ENCODE measurements at places on chromosomes 1 and 21. TPM values are rescaled to one million over a fixed set of nuclear protein-coding genes. Genes with fewer than 3 reads are reported as not detected.

Gene CSF1
- 42.4 TPM for total RNA-seq

Gene MATN1
- not detected for total RNA-seq

Gene MMP23B
- total RNA-seq: 1.8 TPM

DNA sequence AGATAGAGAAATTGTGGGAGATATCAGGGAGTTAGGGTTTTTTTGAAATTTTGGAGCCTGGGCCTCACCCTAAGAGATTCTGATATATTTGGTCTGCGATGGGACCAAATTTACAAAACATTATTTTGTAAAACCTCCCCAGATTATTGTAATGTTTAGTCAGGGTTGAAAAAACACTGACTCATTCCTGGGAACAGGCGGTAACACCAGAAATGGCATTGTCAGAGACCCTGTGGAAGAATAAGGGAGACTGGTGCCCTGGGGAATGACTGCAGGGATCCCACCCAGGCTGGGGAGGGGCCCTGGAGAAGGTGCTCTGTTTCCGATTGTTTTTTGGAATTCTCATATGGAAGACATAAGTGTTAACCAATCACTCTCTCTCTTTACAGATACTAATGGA is 13.1 kb upstream of the STRIP1 start:
- no peak overlapping the region for H3K4me3 ChIP-seq
- peaks cover 41% of the 10 kb centered on the region for H3K36me3 ChIP-seq
- H3K27me3 ChIP-seq: no peaks in the 10 kb centered on the region
- no peak overlapping the region for H3K27ac ChIP-seq

DNA sequence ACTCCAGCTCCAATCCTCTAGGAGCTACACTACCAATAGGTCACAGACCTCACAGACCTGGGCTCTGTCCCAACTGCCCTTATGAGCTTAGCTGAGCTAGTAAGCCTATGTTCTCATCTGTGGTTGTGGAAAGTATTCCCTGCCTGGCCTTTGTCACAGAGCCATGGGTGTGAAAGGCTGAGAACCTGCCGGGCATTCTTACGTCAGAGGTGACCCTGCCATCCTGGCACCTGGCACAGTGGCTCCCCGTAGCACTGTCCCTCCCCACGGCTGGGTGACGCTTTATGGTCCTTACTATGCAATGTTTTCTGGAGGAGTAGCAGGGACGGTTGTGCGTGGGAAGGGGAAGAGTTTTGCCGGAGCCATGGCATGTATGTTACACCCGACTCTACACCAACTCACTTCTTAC is 3.5 kb downstream of the TNFRSF1B start:
- DNase-seq: no peak
- H3K4me1 ChIP-seq: peaks cover 81% of the 10 kb centered on the region
- H3K27me3 ChIP-seq: no peaks in the 10 kb centered on the region
- peaks cover 46% of the 10 kb centered on the region for H3K36me3 ChIP-seq
- H3K27ac ChIP-seq: peak overlapping the region; percentile 78

GRCh38 chr1:9311029-9311428 is 18.3 kb downstream of the SPSB1 start:
- H3K27me3 ChIP-seq: no peaks in the 10 kb centered on the region
- H3K27ac ChIP-seq: no peak overlapping the region
- no peaks in the 10 kb centered on the region for H3K36me3 ChIP-seq
- H3K4me1 ChIP-seq: peaks cover 20% of the 10 kb centered on the region
- no peak for DNase-seq

- peaks cover 2% of the 10 kb centered on the region for H3K36me3 ChIP-seq
- H3K4me3 ChIP-seq: peak overlapping the region; percentile 18
- peaks cover 48% of the 10 kb centered on the region for H3K27me3 ChIP-seq
- peaks cover 16% of the 10 kb centered on the region for H3K4me1 ChIP-seq
- H3K27ac ChIP-seq: no peak overlapping the region
Observed at GRCh38 chr1:161427733-161428516, 60.2 kb upstream of the CFAP126 start.

GRCh38 chr1:93324486-93325464 is 20.9 kb upstream of the DR1 start:
- H3K27me3 ChIP-seq: no peaks in the 10 kb centered on the region
- no peak for DNase-seq
- peaks cover 2% of the 10 kb centered on the region for H3K36me3 ChIP-seq
- no peaks in the 10 kb centered on the region for H3K4me1 ChIP-seq
- no peak overlapping the region for H3K27ac ChIP-seq
- no peak overlapping the region for H3K4me3 ChIP-seq

DNA sequence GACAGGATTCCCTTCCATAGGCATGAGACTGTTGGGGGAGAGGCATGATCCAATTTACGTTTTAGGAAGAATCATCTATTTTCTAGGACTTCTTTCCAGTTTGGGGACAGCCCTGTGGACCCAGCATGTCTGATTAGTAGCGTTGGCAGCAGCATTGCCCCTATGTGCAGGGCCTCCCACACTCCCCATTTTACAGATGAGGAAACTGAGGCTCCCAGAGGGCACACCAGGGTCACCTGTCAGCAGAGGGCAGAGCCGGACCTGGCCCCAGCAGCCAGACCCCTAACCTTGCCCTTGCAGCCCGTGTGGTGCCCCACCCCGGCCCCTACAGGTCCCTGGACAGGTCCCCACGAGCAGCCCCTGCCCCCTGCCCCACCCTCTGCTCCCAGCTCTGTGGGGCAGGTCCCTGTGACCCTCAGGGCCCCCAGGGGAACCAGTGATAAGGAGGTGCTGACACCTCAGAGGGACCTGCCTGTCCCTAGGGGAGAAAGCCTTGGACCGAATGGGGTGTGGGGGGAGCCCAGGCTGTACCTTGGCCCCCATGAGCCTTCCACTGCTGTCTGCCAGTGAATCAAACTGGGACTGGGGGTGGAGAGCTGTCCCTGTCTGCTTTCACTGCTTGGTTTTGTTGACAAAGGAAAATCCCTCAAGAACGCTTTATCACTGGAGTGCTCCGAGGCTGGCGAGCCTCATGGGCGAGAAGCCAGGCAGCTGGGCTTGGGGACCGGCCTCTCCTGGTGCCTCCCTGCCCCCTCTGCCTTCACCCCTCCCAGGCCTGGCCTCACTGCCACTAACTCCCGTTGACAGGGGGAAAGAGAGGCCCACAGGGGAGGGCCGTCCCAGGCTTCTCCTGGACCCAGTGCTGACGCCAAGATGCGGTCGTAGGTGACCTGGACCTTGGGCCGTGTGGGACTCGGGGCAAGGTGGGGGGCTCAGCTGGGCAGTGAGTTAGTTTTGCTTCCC is 39.4 kb upstream of the CCDC27 start:
- H3K4me1 ChIP-seq: no peaks in the 10 kb centered on the region
- no peaks in the 10 kb centered on the region for H3K36me3 ChIP-seq
- no peak overlapping the region for H3K27ac ChIP-seq
- no peak overlapping the region for H3K4me3 ChIP-seq

DNA sequence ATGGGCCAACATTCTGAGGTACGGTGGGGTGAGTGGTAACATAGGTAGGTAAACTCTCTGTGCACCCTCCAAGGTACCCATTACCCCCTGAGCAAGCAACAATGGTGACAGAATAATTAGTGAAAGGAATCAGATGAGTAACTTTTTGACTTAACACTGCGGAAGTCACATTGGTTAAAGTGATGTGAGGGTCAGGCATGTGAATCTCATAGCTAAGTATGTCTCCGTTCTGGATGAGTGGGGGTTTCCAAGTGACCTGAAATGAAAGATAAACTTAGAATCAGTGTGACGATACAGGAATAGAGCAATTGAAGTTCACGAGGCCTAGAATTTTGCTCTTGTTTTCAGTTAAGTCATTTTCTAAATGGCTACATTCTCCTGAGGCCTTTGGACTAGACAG is 311.7 kb downstream of the KCTD3 start:
- H3K4me3 ChIP-seq: no peak overlapping the region
- no peaks in the 10 kb centered on the region for H3K36me3 ChIP-seq
- H3K27ac ChIP-seq: no peak overlapping the region
- H3K27me3 ChIP-seq: no peaks in the 10 kb centered on the region
- no peak for DNase-seq
